CD4-positive, alpha-beta T cell treated with Interferon alpha-2 for 1 hour (primary cell): ENCODE measurements at places on chromosomes 1 and 21.

- DNase-seq = no peak
These were observed 385.1 kb upstream of the USP24 start for GRCh38 chr1:55600242-55600641.

DNA sequence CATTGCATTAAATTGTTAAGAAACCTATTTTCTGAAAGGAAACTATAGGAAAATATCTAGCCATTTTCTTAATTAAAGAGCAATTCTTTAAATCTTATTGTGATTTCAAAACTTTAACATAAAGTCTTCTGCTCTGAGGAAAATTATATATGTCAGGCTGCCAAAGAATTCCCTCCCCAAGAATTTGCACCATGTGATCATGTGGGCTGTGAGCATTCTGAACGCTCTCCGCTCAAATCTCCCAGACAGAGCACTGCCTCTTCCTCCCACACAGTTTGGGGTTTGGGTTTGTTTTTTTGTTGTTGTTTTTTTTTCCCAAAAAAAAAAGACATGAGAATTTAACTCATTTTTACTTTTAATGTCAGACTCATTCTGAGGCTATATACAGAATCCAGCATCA, 155.9 kb upstream of the PALMD start:
- no peak for DNase-seq

DNA sequence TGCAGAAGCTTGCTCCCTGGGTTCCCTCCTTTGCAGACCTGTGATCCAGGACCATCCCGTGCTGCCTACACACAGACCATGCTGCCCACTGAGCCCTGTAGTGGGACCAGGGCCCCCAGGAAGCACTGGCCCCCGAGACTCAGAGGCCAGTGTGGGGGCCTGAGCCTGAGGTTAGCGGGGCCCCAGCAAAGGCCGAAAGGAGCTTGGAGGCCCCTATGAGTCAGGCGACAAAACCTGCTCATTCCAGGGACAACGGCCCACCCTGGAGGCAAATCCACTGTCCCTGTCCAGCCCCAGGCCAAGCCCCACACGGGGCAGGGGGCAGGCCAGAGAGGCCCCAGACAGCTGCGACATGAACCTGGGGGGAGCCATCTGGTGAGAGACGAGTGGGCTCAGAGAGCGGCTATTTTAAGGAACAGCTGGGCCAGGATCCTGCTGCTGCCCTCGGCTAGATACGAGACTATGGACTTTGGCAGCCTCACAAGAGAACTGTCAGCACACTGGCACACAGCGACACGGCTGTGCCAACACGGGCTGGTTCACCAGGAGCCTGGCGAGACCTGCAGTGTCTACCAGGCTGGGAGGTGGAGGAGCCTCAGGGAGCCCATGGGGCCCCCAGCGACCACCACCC, 74.7 kb downstream of the ARHGEF16 start:
- DNase-seq = no peak

DNA sequence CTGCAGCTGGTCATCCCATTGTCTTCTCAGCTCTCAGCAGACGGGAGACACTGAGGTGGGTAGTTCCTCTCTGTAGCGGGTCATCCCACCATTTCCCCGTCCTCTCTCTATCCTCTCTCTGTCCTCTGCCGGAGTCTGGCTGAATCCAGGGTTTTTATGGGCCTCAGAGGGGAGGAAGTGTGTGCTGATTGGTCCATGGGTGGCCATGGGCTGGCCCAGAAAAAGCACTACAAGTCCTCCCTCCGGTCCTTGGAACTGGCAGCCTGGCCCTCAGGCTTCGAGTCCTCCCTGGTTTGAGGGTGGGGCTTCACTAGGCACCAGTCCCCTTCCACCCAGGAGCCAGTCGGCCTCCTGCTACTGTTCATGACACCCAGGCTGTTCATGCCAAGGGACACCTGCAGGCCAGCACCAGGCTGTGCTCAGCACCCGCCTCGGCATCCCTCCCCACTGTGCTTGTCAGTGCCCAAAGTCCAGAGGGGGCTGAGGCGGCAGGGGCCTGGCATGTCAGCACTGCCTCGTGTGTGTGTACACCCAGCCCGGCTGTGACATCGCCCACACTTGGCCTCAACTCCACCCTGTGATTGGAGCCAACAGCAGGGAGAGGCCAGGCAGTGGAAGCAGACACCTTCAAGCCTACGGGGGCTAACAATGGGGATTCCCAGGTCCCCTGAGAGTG, 23.0 kb upstream of the LRRC8C start:
- peak; percentile 34 for DNase-seq

GRCh38 chr1:50342525-50342924, 80.7 kb downstream of the DMRTA2 start:
- no peak for DNase-seq

GRCh38 chr1:54987919-54988705, 7.7 kb downstream of the TMEM61 start:
- DNase-seq = no peak

- no peak for DNase-seq
These were observed 387.8 kb downstream of the OMA1 start for GRCh38 chr1:58158506-58159433.

DNA sequence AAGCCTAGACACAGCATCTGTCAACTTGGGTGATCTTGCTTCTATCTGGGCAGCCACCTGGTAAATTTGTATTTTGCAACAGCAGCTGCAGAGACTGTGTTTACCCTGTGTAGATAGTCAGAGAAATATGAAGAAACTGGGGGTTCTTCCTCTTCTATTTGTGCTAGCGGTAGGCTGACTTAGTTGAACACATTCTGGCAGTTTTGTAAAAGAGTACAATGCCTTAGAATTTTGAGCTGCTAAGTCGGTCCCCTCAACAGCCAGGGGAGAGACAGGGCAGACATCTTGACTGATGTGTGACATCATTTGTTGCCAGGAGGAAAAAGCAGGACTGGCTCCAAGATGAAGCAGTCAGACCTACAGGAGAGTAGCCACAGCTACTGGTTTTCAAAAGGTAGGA, 53.7 kb downstream of the KCNJ6 start:
- DNase-seq = no peak
